ENCODE measurements at places on chromosomes 11 and 22. TPM values are rescaled to one million over a fixed set of nuclear protein-coding genes. Genes with fewer than 3 reads are reported as not detected.
A peak's percentile ranks its signal among the peaks of the same experiment; 100 is the strongest.

DNA sequence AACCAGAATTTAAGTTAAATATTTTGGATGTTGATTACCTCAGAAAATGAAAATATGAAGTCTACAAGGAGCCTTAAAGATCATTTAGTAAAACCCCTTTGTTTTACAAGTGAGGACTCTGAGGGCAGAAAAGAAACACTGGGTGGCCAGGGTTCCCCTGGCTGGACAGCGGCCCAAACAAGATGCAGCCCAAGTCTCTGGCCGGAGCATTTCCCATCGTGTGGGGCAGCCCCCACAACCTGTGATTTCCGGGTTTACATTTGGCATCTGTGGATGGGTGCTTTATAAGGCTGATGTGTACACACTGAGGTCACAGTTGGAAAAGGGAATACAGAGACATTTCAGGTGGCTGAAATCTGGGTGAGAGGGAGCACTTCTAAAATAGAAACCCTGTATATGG lies 28.8 kb upstream of the B3GAT1 start:
- no peaks in the 10 kb centered on the region for H3K4me1 ChIP-seq
- no peak for DNase-seq
- no peaks in the 10 kb centered on the region for H3K36me3 ChIP-seq
- peaks cover 8% of the 10 kb centered on the region for H3K27me3 ChIP-seq

DNA sequence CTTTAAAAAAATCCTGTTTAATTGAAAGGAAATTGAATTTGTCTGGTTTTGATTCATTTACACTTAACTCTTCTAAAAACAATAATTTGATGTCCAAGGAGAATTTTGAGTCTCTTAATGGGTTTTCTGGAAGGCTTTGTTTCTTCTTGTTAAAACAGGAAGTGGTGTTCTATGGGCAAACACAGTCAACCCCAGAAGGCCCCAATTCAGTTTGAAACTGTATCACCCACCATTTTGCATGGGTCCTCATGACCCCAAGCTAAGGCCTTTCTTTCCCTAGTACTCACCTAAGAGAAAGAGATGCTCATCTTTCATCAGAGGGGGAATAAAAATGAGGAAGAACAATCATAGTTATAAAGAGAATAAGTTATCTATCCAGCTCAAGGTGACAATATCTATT lies 10.6 kb downstream of the FLI1 start:
- no peak for DNase-seq
- H3K4me1 ChIP-seq = peaks cover 2% of the 10 kb centered on the region
- no peaks in the 10 kb centered on the region for H3K36me3 ChIP-seq
- no peaks in the 10 kb centered on the region for H3K27me3 ChIP-seq
- no peak overlapping the region for H3K27ac ChIP-seq

DNA sequence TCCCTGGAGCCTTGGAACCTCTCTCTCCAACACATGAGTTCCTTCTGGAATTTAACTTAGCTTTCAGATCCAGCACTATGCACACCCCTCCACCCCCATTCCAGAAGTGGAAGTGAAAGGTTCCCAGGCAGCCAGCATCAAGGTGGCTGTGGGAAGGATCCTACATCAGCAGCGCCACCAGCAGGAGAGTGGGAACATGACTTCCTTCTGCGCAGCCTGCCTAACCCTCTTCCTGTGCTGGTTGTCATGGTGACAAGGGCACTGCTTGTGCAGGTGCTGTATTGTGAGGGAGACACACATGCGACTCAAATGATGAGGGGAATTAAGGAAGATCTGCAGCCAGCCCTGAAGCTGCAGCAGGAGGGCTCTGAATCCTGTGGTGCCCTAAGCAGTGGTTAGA lies 904.5 kb upstream of the API5 start:
- no peak overlapping the region for H3K27ac ChIP-seq
- no peaks in the 10 kb centered on the region for H3K36me3 ChIP-seq
- DNase-seq = no peak
- no peaks in the 10 kb centered on the region for H3K4me1 ChIP-seq
- H3K27me3 ChIP-seq = no peaks in the 10 kb centered on the region

- H3K27me3 ChIP-seq = no peaks in the 10 kb centered on the region
- no peak for DNase-seq
- no peak overlapping the region for H3K27ac ChIP-seq
- no peaks in the 10 kb centered on the region for H3K4me1 ChIP-seq
These were observed 635 bp downstream of the PRR5 start for GRCh38 chr22:44702479-44703198.

DNA sequence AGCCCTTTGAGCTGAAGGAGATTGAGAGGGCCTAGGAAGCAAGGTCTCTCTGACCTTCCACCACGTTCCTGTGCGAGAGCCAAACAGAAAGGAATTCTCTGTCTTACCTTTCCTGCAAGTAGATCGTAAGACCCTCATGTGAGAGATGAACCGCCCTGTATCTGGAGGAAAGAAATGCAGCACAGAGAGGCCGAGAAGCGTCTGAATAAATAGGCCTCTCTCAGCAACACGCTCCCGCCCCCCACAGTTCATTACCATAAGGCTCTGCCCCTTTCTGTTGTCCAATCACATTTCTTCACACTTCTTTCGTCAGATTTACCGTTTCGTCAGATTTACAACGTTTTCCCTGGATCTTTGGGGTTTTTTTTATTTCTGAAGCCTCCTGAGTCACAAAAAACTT lies 90.3 kb downstream of the BLID start:
- no peaks in the 10 kb centered on the region for H3K27me3 ChIP-seq
- H3K27ac ChIP-seq = no peak overlapping the region
- H3K4me3 ChIP-seq = peak overlapping the region; percentile 41
- DNase-seq = no peak
- H3K4me1 ChIP-seq = no peaks in the 10 kb centered on the region

DNA sequence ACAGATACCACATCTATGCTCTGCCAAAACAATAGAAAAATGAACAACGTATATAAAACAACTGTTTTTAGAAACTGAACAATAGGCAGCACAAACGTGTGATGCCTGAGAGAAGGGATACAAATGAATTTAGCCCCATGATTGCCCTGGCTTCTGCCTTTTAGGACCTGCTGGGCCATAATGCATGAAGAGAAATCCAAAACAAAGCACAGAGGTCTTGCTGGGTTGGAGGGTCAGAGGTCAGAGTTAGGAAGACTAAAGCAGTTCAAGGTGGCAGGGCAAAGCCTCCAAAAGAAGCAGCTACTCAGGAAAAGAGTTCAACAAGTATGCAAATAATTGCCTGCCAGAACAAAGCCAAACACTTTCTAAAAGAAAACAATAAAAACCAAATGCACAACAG lies 138.5 kb downstream of the TTC28 start:
- no peak for DNase-seq

GRCh38 chr22:32410459-32410858 lies 1.6 kb downstream of the RTCB start:
- no peaks in the 10 kb centered on the region for H3K27me3 ChIP-seq
- no peak for DNase-seq
- no peak overlapping the region for H3K27ac ChIP-seq
- H3K36me3 ChIP-seq = peaks cover 7% of the 10 kb centered on the region

DNA sequence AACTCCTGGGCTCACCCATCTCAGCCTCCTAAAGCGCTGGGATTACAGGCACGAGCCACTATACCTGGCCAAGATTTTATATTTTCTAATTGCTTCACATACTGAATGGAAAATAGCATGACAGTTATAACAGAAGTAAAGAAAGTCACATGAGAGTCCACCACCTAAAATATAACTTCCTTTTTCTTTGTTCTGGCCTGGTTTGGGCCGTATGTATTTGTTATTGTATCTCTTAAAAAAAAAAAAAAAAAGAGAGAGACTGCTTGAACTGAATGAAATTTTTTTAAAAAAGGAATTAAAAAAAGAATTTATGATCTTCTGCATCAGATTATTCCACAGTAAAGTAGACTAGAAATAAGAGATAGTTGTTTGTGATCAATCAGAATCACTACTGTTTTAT lies 86.0 kb upstream of the GRIK4 start:
- H3K27ac ChIP-seq = no peak overlapping the region
- H3K36me3 ChIP-seq = no peaks in the 10 kb centered on the region
- H3K4me1 ChIP-seq = peaks cover 8% of the 10 kb centered on the region

- no peak for DNase-seq
- H3K36me3 ChIP-seq = no peaks in the 10 kb centered on the region
- H3K4me1 ChIP-seq = peaks cover 4% of the 10 kb centered on the region
- H3K27ac ChIP-seq = no peak overlapping the region
- H3K27me3 ChIP-seq = no peaks in the 10 kb centered on the region
These were observed 81.9 kb downstream of the FEZ1 start for GRCh38 chr11:125414121-125414520.

VSIG2 gene
- 0.38 TPM for total RNA-seq

SPON1 gene
- total RNA-seq = 1.4 TPM
